ENCODE measurements at places on chromosomes 6 and 20.

GRCh38 chr6:131979515-131980337 lies 28.6 kb upstream of the CCN2 start:
- no peak for DNase-seq

- DNase-seq, result no peak
These were observed 105.9 kb downstream of the SASH1 start for GRCh38 chr6:148448369-148449012.

- no peak for DNase-seq
These were observed 640 bp downstream of the SAYSD1 start for GRCh38 chr6:39114388-39114703.

DNA sequence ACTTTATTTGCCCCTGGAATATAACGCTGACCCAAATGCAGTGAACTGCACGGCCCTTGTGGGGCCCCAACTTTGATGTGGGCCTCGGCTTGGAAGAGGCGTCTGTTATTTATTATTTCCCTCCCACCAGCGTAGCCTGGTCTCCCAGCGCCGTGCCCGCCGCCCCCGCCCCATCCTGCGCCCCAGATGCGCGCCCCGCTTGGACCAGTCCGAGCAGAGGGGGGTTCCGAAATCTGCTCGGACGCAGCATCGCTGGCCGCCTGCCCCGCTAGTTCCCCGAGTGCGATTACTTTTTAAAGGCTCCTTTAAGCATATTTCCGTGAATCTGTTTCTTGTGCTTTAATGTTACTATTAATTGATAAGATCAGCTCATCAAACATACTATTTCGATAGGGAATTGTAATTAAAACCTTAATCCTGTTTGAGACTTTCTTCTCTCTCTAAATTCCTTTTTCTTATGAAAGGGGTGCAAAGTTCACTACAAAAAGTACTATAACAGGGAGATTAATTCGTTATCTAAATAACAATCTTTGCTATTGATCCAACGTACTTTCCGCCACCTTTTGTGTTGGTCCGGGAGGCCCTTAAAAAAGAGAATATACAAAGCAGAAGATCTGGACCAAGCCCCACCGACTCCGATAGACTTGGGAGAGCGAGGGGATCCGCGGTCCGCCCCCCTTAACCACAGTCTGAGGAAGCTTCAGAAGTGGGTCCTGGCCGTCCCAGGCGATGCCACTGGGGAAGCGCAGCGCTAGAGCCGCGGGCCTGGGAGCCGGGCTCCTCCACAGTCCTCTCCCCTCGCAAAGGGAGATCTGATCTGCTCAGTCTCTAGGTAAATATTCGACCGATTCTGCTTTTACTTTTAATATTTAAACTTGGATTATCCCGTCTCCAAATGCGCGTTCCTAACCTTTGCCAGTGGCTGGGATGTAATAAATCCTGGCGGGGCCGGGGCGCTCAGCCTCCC lies 10.2 kb downstream of the POU3F2 start:
- no peak for DNase-seq

GRCh38 chr6:135693811-135694370 lies 157.6 kb upstream of the PDE7B start:
- no peak for DNase-seq

GRCh38 chr6:56946368-56946767 lies 8.5 kb upstream of the BEND6 start:
- no peak for DNase-seq

DNA sequence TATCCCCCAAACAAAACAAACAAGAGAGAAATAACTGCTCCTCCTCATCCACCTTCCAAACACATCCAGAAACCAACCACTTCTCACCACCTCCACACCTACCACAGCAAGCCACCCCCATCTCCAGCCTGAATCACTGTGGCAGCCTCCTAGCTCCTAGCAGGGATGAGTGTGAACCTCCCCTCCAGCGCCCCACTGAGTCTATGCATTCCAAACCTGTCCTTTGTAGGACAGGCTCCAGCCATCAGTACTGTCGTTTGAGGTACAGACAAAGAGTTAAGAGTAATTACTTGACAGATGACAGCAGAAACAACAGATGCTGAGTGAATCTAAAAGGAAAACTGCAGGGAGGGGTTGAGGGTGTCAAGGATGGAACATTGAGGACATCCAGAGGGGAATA lies 2.4 kb downstream of the METTL24 start:
- no peak for DNase-seq

DNA sequence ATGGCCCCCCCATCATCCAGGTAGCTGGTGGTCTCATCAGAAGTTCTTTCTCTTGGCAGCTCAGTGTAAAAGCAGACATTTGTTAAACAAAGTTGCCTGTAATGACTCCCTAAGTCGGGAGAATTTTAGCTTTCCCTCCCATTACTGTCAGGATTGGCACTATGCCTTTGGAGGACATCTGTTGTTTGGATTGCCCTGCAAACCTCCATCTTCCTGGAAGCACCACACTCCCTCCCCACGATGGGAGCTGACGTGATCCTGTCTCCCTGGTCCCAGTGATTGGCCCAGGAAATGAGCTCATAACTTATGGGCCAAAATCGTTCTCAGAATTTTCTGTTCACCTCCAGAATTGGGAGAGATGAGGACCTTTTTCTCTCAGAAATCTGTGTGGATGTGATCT lies 42.6 kb upstream of the CNR1 start:
- DNase-seq, result no peak

GRCh38 chr20:10508060-10508459 lies 73.0 kb downstream of the SLX4IP start:
- DNase-seq, result no peak

DNA sequence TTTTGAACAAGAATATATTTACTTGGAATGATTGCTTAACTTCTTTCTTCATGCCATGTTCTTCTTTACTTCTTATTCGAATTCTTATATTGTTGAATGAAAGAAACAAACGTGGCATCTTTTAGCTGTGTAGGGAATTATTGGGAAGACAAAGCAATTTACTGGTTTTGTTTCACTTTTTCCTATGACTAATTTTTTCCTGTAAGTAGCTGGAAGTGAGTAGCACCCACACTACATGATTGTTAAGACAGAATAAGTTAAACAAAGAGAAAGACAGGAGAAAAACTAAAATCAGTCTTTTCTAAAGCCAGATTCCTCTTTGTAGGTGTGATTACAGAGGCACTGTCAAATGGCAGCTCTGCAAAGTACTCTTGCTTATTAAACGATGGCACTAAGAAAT lies 593.4 kb downstream of the EYS start:
- no peak for DNase-seq

DNA sequence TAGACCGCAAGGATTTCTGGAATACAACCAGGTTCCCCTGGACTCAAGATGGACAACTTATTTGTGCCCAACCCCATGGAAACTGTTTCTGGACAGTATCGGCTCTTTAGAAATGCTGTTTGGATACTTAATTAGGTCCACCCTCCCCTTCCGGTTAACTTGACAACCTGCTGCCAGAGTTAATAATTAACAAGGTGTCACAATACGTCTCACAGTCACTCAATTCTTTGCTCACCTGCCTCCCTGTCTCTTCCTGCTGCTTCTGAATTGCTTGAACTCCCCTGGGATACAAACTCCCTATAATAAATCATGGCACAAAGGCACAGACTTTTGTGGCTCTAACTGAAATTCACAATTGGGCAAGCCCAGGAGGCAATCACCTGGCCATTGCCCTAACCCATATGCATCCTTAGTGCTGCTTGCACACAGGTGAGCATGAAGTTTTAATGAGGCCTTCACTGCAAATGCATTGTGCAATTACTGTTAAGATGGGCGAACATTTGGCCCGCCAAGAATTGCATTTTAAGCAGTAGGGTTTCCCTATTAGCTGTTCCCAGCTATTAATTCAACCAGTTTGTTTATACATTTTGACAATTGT lies 504.4 kb upstream of the NOX3 start:
- no peak for DNase-seq

DNA sequence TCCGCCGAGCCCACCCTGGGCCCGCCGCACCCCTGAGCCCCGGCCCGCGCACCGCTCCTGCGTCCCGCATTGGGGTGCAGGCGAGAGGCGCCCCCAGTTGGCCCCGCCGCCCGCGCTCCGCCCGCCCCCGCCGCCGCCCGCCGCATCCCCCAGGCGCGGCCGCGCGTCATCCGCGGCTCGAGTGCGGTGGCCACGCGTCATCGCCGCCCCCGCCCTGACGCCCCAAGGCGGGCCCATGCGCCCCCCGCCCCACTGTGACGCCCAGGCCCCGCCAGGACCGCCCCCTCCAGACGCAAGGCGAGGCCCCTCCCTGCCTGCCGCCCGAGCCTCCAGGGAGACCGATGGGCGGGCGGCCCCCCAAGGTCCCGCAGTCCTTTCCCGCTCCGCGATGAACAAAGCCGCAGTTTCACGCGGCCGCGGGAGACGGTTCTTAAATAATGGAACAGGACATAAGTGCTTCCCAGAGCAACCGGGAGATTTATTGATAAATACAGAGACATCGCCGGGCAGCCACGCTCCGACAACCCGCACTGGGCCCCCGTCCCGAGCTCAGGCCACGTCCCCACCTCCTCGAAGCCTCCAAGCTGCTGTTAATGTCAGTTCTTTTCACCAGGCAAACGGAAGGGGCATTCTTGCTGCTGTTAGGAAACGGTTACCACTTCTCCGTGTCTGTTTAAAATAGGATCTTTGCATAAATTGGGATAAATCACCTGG lies at the start of gene ANKRD60:
ANKRD60 (minus strand) TSS at position 170 of the 714 bp plus-strand sequence; CDS start at position 170, 0 bp downstream.
- DNase-seq, result no peak

DNA sequence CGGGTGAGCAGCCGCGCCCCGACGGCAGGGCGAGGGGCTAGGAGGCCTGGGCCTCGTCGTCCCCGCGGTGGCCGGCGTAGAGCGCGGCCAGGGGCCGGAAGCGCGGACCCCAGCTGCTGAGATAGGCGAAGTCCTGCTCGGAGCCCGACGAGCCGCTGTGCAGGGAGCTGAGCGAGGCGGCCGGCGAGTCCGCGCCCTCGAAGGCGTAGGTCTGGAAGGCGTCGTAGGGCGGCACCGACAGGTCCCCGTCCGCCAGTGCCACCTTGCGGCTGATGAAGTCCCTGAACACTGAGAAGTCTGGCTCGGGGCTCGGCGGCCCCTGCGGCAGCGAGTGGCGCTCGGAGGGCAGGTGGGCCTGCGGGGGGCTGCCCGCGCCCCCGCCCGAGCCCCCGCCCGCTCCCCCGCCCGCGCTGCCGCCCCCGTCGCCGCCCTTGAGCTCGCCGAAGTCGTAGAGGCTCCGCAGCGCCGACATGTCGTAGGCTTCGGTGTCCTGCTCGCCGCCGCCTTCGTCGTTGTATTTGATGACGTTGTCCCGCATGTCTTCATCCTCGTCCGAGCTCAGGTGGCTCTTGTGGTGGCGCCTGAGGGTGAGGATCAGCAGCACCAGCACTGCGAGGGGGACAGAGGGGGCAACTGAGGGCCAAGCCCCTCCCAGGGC lies 56.5 kb downstream of the CD40 start:
- peak; percentile 60 for DNase-seq

DNA sequence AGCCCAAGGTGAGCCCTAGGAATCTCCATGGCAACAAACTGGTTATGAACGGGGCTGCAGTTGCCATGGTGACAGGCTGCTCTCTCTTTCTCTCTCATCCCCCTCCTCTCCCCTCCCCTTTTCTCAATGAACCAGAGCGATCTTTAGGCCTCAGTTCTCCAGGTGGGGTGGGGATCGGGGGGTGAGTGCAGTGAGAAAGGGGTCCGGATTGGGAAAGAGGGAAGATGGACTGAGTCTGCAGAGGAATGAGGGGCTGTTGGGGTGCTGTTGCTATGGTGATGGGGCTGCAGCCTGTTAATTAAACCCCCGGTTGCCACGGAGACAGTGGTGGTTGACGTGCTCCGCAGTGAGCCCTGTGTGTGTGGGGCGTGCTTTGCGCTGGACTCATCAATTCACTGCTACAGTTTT lies 3.6 kb upstream of the SLC12A5 start:
- DNase-seq, result no peak

- no peak for DNase-seq
These were observed 9.3 kb downstream of the NTSR1 start for GRCh38 chr20:62717933-62718332.

DNA sequence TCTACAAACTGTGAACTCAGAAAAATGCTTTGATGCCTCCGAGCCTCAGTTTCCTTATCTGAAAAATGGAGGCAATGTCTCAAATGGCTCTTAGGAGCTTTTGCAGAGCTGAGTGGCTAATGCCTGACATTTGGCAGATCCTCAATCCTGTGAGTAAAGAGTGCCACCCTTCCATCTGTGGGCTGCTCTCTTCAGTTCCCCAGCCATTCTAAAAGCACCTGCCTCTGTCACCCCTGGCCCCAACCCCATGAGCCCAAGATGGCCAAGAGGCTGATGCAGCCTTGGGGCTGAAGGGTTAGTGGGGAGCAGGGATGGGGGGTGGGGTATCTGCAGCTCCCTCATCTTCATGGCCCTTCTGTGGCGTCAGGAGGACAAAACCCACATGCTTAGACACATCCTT lies 14.5 kb upstream of the GUCA1A start:
- DNase-seq, result no peak

GRCh38 chr20:19867074-19867473 lies 109.0 kb downstream of the RIN2 start:
- no peak for DNase-seq

GRCh38 chr20:8226106-8226505 lies 94.0 kb downstream of the PLCB1 start:
- DNase-seq, result no peak

DNA sequence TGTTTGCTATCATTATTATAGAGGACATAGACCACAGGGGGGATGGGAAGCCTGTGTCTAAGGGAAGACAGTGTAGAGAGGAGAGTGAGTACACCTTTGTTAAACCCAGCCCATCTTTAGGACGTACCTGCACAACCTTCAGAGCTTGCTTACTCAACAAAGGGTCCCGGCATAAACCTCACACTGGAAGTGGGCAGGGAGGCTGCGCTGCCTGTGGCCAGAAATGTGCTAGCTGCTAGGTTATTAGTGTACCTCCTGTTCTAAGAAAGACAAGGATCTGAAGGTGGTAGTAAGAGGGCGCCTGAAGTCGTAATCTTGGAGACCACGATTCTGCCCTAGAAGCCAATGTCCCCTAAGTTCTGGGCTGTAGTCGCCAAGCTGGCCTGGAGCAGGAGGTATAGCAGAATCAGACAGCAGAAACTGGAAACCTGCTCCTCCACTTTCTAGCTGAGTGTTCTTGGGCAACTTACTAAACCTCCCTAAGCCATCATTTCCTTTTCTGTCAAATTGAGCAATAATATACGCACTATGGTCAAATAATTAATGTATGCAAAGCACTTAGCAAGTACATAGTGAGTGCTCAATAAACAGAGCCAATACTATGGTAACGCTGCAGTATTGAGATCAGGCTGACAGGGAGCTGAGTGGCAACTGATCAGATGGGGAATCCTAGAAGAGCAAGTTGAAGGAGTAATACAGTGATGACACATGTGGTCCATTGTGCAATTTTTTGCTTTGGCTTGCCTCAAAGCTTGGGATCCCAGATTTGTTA lies 16.8 kb upstream of the AKIRIN2 start:
- DNase-seq, result no peak

DNA sequence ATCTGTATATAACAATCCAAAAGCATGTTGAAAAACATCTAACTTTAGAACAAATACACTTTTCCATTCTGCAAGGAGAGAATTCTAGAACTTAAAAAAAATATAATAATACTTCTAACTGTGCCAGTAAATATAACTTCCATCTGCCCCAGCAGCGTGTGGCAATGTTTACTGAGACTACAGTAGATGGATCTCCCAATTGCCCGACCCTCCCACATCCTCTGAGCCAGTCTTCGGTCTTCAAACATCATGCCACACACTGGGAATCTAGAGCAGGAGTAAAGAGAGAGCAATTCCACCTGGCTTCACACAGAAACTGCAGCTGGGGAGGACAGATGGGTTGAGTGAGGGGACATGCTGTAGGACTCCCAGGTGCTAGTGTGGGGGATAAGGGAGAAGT lies 121.3 kb upstream of the NHSL1 start:
- DNase-seq, result no peak
